Spleen (tissue), 13 donors: ENCODE measurements at places on chromosomes 16 and 17. TPM values are rescaled to one million over a fixed set of nuclear protein-coding genes. Genes with fewer than 3 reads are reported as not detected.

The EME1 gene
- total RNA-seq, result 2.2 TPM

GRCh38 chr17:64340557-64340956, 50.1 kb downstream of the PECAM1 start:
- H3K27ac ChIP-seq, result no peak overlapping the region
- peaks cover 92% of the 10 kb centered on the region for H3K36me3 ChIP-seq
- H3K27me3 ChIP-seq, result no peaks in the 10 kb centered on the region
- no peak overlapping the region for H3K4me3 ChIP-seq
- peaks cover 49% of the 10 kb centered on the region for H3K4me1 ChIP-seq

GRCh38 chr17:72947475-72947874, 145.0 kb downstream of the SLC39A11 start:
- H3K4me3 ChIP-seq, result no peak overlapping the region
- no peak overlapping the region for H3K27ac ChIP-seq
- H3K36me3 ChIP-seq, result no peaks in the 10 kb centered on the region
- no peak for DNase-seq
- no peaks in the 10 kb centered on the region for H3K4me1 ChIP-seq

GRCh38 chr17:49795372-49795771, 6.9 kb downstream of the KAT7 start:
- no peak overlapping the region for H3K27ac ChIP-seq
- H3K36me3 ChIP-seq, result peaks cover 72% of the 10 kb centered on the region
- no peaks in the 10 kb centered on the region for H3K27me3 ChIP-seq
- DNase-seq, result no peak

The TRAF4 gene
- total RNA-seq, result 28.2 TPM

- no peak overlapping the region for H3K4me3 ChIP-seq
- H3K27ac ChIP-seq, result no peak overlapping the region
- peaks cover 27% of the 10 kb centered on the region for H3K36me3 ChIP-seq
- H3K4me1 ChIP-seq, result no peaks in the 10 kb centered on the region
These were observed 20.7 kb downstream of the LGALS9 start for GRCh38 chr17:27651411-27652345.
